ENCODE measurements at places on chromosomes 12 and 14.

- no peak for DNase-seq
Measured at GRCh38 chr14:68714991-68715924, 77.6 kb downstream of the ZFP36L1 start.

- DNase-seq, result peak; percentile 73
Measured at GRCh38 chr12:108803428-108804105, 53.8 kb downstream of the SSH1 start.

DNA sequence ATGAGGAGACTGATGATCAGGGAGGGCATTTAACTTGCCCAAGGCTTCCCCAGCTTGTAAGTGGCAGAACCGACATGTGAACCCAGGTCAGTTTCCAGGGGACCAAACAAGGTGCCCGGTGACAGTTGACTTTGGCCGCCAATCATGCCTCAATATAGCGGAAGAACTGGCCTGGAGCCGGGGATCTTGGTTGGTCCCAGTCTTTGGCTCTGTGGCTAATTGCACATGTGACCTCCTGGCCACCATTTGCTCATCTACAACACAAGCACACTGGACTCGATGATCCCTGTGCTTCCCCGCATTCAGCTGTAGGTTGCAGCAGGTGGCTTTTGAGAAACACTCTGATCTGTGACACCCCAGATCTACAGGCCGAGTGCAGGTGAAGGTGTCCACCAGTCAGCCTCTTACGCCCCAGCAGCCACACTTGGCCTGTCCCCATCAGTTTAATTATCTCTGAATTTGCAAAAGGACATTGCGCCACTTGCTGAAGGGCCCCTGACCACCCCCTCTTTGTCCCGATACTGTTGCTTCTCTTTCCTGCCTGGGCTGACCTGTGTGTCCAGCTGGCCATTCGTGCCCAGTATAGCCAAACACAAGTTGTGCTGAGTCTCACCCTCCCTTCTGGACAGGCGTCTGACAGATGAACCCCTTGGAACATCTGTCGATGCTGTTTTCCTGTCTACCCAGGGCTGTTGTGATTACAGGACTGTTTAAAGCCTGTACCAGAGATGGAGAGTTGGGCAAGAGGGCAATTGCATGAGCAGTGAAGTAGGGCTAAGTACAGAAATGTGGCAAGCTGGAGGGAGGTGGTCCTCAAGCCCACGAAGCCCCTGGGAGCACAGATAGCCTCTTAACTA is 14.1 kb downstream of the ACACB start:
- no peak for DNase-seq

GRCh38 chr14:52072266-52072780 is 3.5 kb upstream of the NID2 start:
- no peak for DNase-seq

- no peak for DNase-seq
Measured at GRCh38 chr12:58541300-58541690, 379.0 kb downstream of the LRIG3 start.

DNA sequence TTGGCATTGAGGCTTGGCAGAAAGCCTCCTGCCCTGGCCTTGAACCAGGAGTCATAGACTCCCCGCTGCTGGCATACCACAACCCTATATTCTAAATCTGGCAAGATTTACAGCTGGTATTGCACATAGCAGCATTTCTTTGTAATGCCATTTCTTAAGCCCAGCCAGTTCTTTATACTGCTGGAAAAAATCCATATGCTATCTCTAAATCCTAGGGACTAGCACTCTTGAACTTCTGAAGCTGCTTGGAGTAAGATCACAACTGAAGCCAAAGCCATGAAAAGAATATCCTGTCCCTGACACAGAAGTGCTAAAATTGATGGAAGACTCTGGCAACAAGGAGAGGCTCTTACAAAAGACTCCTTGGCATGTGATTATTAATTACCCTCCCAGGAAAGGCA is 89.3 kb downstream of the KCNC2 start:
- no peak for DNase-seq

- no peak for DNase-seq
Measured at GRCh38 chr12:84413656-84414055, 498.9 kb downstream of the SLC6A15 start.

DNA sequence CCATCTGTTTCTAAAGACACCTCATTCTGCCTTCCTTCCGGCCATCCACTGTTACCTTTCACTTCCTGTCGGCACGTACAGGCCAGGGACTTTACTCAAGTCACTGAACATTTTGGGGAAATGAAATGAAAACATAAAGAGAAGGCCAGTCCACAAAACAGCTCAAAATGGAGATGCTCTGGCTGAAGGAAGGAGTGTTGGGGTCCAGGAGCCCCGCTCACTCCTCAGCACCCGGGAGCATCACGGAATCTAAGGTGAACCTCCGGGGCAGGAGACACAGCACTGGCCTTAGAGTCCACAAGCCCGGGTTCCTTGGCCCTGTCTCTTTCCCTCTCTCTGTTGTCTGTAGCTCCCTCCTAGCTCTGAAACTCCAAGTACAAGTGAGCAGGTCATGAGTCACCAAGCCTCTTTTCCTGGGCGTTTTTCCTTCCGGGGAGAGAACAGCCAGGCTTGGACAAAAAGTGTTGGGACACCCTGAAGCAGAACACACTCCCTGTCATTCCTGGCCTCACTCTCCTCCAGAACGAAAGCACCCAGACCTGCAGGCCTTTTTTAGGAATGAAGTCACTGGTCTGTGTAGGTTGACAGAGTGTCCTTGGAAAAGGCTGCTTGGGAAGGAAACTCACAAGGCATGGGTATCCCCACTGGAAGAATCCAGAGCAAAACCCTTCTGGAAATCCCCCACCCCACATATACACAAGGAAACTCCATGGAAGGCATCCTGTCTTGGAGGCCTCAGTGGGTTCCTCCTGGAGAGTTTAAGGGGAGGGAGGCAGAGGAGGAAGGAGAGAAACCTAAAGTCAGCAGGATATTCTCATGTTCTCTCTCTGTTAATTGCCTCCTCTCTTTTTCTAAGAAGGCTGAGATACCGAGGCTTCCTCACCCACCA is 245.3 kb downstream of the ZFP36L1 start:
- DNase-seq, result no peak

DNA sequence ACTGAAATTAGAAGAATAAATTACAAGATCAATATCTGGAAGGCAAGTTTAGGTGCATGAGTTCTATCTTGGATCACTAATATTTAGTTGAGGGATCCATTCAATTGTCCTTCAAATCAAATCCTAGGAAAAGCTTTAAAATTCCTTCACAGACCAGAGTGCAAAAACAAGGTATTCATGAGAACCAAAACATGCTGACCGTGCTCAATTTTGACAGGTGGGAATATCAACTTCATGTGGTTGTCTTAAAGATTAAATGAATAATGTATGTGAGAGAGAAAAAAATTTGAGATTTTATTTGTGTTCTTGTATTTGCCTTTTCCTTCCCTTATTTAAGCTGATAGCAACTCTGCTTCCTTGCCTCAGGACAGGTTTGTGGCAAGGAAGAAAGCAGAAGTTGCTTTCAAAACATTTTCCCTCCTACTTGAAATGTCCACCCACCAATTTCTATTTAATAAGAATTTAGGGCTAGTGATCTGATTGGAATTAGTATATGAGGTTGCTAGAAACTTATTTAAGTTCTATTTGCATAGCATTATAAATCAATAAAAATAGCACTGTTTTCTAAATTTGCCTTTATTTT is 4.9 kb upstream of the PPP1R12A start:
- DNase-seq, result no peak

DNA sequence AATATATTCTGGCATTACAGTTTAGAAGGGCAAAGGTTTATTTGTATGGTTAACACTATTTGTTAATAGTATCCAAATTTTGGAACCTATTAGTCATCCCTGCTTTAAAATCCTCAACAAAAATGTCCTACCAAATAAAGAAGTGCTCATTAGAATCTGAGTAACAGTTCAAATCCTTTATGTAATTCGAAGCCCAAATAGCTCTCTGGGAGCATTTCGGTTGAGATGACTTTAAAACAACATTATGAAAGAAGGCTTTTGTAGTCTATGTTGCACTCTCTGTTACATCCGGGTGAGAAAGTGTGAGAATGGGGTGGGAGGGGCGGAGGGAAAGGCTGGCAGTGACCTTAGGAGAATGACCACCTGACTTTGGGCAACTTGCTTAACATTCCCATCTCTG is 59.7 kb downstream of the SLC38A1 start:
- DNase-seq, result no peak

- DNase-seq, result no peak
Measured at GRCh38 chr12:51675071-51675803, 84.2 kb downstream of the SCN8A start.

GRCh38 chr14:55798406-55798805 is 218.4 kb downstream of the KTN1 start:
- no peak for DNase-seq

- no peak for DNase-seq
Measured at GRCh38 chr12:118290130-118290529, 82.6 kb downstream of the TAOK3 start.
